Upper lobe of left lung (tissue), 6 donors: ENCODE measurements at places on chromosomes 2 and 18. TPM values are rescaled to one million over a fixed set of nuclear protein-coding genes. Genes with fewer than 3 reads are reported as not detected.

DNA sequence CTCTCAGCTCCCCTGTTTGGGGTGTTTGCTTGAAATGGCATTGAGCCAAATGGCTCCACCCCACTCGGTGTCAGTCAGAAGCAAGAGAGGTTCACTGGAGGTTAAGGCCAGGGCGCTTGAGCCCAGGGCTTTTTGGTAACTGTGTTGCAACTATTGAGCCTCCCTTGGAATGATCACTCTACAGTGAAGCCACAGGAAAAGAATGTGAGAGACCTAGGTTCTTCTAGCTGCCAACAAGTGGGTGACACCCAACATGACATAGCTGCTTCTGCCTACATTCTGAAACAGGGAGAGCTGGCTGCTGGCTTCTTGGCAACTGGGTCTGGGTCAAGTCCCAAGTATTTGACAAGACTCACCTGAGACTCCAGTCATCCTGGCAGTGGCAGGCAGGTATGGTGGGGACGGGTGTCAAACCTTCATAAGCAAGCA, 7.1 kb upstream of the GRHL1 start:
- peak; percentile 39 for DNase-seq

GRCh38 chr2:193187816-193188215, 993.1 kb upstream of the TMEFF2 start:
- no peak for DNase-seq

DNA sequence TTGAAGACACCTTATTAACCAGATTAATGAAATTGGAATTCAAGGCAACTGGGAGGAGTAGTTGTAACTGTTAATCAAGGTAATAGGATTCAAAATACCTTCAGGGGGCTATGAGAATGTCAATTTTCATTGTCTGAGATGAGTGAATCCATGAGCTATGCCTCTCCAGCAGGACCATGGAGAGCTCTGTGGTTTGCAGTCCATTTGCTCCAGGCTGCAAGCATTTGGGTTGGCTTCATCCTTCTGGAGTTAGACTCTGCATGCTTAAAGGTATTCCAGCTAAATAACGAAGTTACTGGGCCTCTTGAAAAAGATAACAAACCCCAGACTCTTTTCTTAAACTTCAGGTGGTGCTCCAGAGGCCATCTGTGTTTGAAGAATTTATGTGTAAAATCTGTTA, 207.1 kb upstream of the SLC8A1 start:
- no peak for DNase-seq

GRCh38 chr18:69865776-69866175, 81.9 kb downstream of the CD226 start:
- DNase-seq: no peak

- no peak for DNase-seq
Observed at GRCh38 chr18:48310353-48310752, 98.8 kb downstream of the ZBTB7C start.

- DNase-seq: no peak
Observed at GRCh38 chr2:8922431-8922830, 81.1 kb downstream of the MBOAT2 start.

DNA sequence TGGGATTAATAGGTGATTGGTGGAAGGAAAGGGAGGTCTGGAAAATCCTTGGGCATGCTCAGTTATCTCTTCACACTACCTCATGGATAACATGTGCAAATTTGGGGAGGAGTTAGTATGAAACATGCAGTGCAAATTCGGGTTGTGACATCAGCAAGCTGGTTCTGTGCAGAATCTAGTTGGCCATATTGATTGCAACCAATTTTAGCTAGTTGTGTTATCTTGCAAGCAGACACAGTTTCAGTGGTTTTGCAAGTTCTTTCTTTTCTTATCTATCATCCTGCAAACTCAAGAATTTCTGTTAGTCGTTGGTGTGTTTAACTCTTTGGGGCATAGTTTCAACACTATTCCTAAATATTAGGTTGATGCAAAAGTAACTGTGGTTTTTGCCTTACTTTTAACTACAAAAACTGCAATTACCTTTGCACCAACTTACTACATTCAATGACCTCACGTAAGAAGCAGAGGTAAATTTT, 135.4 kb downstream of the PTH2R start:
- DNase-seq: no peak

DNA sequence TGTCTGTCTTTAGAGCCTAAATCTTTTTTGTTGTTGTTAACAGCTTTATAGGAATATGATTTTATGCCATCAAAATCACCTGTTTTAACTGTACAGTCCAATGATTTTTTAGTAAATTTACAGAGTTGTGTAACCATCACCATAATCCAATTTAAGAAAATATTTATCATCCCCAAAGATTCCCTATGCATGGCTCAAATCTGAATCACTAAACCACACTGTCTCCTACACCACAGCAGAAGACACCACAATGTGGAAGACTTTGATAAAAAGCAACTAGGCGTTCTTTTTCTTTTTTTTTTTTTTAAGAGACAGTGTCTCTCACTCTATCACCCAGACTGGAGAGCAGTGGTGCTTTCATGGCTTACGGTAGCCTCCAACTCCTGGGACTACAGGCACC, 99.6 kb downstream of the TXNL1 start:
- DNase-seq: no peak

DNA sequence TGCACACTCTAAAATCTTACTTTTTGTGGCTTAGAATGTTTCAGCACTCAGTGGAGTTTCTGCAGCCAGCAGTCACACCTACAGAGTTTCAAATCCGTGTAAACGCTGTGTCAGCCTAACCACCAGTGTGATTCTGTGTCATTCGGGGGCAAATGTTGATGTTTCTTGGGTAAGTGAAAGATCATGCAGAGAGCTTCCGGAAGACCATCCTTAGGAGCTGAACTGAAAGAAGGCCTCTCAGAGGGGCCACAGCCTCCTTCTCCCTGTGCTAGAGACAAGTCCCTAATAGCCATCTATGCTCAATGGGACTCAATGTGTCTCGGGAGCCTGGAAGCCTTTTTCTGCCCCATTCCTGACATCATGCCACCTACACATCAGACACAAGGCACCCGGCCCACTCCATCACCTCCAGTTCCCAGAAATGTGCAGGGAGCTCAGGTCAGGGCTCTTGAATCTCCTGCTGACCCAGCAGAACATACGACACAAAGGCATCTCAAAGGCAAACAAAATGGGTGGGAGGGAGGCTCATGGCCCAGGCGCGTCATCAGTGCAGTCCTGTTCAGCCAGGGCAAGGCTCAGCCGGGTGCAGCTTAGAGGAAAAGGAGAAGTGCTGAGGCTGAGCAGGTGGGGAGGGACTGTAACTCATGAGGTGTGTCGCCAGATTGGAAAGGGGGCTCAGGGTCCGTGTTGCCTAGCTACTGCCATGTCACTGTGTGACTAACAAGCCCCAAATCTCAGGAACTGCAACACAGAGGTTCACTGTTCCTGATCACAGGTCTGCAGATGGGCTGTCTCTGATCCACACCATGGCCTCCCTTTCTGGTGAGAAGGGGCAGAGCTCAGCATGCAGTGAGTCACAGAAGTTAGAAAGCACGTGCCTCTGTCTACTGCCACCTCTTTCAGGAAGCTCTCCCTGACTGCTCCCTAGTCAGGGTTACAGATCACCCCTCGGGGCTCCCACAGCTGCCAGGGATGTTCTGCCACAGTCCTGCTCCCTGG, 82.0 kb downstream of the SMAD7 start:
- no peak for DNase-seq

DNA sequence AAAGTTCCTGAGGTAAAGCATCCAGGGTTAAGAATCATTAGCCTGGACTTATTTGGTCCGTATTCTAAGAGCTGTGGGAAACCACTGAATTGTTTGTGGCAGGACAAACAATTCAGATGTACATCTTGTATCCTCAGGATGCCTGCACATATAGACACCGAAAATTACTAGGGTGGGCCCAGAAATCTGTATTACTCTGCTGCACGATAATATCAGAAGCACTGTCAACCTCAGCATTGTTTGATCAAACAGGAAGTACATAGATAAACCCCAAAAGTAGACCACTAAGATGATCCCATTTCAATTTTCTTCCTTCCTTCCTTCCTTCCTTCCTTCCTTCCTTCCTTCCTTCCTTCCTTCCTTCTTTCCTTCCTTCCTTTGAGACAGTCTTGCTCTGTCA, 34.2 kb upstream of the SPRED2 start:
- DNase-seq: no peak

DNA sequence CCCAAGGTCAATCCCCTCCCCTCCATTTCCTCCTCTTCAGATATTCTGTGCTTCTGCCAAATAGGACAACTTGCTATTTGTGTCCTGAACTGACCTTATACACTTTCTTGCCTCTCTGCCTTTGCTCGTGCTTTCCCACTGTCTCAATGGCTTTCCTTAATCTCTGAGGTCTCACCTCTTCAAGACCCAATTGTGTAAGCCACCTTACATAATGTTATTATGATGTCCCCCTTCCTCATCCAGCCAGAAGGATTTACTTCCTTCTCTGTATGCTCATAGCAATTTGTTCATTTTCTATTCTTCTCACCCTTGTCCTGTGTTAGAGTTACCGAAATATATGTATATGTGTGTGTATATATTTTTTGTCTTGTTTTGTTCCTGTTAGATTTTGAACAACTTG, 26.9 kb upstream of the DARS1 start:
- no peak for DNase-seq

- DNase-seq: no peak
Observed at GRCh38 chr18:41745166-41746049, 209.6 kb upstream of the PIK3C3 start.

- DNase-seq: no peak
Observed at GRCh38 chr2:8096484-8096883, 585.4 kb upstream of the ID2 start.

GRCh38 chr2:237538001-237538720, 28.2 kb upstream of the PRLH start:
- no peak for DNase-seq

- no peak for DNase-seq
Observed at GRCh38 chr2:119341684-119342083, 24.9 kb downstream of the C2orf76 start.

- DNase-seq: no peak
Observed at GRCh38 chr2:9002637-9003365, 683 bp downstream of the MBOAT2 start.

DNA sequence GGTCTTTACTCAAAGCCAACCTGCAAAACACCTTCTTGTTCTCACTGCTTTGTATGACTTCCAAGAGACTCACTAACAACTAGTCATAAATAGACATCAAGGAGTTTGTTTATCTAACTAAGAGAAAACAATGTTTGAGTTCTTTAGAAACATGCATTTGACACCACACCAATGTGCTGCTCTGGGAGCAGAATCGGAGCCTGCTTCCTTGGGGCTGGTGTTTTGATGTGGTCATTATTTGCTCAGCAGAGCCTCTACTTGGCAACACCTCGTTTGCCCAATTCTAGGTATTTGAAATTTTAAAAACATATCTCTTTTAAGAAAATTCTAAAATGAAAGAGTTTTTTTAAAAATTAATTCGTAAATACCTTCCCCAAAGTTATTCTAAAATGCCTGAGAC, 167.5 kb downstream of the BCL2 start:
- DNase-seq: no peak

GRCh38 chr2:81467096-81467495, 1162.5 kb upstream of the LRRTM1 start:
- no peak for DNase-seq

GRCh38 chr2:45275806-45276205, 266.6 kb upstream of the SIX2 start:
- no peak for DNase-seq

DNA sequence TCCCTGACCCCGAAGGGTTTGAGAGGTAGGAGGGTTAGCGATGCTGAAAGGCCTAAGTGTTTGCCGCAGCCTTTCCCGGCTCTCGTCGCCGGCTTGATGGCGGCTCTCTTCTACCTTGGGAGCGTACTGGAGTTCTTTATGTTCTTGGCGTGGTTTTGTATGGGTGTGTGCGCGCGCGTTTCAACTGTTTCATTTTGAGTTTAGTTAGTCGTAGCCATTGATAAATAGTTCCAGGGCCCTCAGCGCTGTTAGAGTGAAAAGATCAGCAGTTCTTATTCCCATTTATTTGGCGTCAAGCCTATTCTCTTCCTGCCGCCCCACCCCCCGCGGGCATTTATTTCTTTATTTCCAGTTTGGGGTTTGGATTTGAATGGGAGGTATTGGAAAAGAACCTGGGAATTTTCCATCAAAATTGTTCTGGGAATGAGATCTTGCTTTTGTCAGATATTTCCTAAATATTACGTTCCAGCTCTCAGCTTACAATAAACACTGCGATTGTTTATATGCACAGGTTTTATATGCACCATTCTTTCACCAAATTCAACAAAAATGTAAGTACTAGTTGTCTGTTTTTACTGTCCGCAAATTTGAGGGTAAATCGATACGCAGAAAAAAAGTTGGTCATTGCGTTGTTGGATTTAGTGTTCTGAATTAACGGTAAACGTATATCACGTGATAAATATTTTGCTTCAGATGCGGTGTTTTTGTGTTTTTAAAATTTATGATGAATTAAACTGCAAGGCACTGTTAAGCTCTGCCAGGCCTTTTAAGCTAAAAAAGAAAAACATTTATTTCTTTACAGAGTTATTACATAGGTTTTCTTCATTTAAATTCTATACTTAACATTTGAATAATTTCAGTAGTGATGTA, 954 bp downstream of the CCNT2 start:
- no peak for DNase-seq

- no peak for DNase-seq
Observed at GRCh38 chr2:32810909-32811495, 135.8 kb upstream of the LTBP1 start.

GRCh38 chr18:75100832-75101630, 107.9 kb downstream of the PTGR3 start:
- DNase-seq: no peak

DNA sequence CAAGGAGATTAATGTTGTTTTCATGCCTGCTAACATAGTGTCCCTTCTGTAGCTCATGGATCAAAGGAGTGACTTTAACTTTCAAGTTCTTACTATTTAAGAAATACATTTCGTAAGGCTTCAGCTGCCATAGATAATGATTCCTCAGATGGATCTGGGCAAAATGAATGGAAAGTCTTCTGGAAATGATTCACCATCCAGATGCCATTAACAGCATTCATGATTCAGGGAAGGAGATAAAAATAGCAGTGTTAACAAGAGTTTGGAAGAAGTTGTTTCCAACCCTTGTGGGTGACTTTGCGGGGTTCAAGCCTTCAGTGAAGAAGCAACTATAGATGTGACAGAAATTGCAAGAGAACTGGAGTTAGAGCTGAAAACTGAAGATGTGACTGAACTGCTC, 17.0 kb downstream of the VRK2 start:
- no peak for DNase-seq

DNA sequence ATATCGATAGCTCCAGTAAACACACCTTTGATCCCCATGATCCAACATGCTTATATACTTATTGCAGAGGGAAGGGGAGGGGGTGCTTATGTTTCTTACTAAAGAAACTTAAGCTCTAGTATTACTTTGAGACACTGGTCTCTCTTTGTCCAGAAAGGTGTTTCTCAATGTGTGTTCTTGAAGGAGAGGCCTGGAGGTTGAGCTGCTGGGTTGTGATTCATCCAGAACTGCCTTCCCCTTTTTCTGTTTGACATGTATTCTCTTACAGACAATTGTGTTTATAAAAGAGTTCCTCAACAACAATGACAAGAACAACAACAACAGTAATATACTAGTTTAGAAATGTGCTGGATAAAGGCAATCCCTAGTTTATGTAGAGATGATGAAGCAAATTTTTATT, 516.0 kb upstream of the FAM98A start:
- DNase-seq: no peak

Gene CCDC141
- total RNA-seq: 40.4 TPM

Gene REG1B
- not detected for total RNA-seq

Gene TFPI
- 225 TPM for total RNA-seq

Gene TET3
- 53.4 TPM for total RNA-seq

Gene CNGA3
- 0.22 TPM for total RNA-seq

Gene PDE1A
- 2.3 TPM for total RNA-seq

Gene SIX3
- total RNA-seq: not detected

Gene FAM161A
- 4.2 TPM for total RNA-seq
